GM12865 (cell line): ENCODE measurements at places on chromosomes 1 and 21.

DNA sequence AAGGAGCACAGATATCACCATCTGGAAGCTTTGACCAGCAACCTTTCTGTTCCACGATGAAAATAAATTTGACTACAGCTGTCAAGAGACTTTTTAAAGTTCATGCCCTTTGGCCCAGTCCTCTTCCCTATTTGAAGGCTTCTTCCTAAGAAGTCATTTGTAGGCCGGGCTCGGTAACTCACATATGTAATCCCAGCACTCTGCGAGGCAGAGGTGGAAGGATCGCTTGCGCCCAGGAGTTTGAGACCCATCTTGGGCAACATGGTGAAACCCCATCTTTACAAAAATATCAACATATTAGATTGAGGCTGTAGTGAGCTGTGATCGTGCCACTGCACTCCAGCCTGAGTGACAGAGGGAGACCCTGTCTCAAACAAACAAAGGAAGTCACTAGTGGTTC, 58.3 kb upstream of the IFFO2 start:
- DNase-seq: no peak

DNA sequence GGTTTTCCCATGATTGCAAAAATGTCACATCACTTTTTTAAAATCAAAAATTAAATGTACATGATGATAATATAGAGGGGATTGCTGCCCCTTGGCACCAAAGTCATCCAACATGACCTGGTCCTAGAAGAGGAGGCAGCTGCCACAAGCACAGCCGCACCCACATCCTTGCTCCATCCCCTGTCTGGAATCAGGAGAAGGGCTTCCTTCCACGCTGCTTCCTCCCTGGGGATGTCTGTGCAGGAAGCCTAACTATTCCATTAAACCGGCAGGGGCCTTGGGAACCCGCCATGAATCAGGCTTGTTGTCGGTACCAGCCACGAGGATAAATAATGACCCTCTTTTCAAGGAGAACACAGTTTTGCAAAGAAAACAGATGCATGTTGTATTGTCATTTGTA, 68.7 kb upstream of the AJAP1 start:
- no peak for DNase-seq

GRCh38 chr1:45566722-45567121, 16.1 kb downstream of the AKR1A1 start:
- DNase-seq: no peak

- no peak for DNase-seq
Observed at GRCh38 chr1:216140730-216141524, 282.3 kb downstream of the USH2A start.

DNA sequence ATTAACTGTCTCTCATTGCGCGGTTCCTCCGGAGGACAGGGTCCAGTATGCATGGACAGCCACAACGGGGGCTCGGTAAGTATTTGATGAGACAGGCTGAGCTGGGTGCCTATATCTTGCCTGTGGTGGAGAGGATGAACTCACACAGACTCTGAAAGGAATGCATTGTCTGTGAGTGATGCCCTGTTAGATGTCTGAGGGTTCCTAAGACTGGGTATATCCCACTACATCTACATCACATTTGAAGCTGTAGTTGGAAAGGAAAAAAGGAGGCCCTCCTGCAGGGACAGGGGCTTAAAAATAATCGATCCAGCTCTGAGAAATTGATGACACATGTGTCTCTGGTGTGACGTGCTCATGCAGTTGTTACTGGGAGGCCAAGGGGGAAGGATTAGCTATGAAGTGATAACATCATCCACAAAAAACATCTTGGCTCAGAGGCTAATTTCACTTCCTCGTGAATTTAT, 1.9 kb downstream of the ADARB1 start:
- no peak for DNase-seq

DNA sequence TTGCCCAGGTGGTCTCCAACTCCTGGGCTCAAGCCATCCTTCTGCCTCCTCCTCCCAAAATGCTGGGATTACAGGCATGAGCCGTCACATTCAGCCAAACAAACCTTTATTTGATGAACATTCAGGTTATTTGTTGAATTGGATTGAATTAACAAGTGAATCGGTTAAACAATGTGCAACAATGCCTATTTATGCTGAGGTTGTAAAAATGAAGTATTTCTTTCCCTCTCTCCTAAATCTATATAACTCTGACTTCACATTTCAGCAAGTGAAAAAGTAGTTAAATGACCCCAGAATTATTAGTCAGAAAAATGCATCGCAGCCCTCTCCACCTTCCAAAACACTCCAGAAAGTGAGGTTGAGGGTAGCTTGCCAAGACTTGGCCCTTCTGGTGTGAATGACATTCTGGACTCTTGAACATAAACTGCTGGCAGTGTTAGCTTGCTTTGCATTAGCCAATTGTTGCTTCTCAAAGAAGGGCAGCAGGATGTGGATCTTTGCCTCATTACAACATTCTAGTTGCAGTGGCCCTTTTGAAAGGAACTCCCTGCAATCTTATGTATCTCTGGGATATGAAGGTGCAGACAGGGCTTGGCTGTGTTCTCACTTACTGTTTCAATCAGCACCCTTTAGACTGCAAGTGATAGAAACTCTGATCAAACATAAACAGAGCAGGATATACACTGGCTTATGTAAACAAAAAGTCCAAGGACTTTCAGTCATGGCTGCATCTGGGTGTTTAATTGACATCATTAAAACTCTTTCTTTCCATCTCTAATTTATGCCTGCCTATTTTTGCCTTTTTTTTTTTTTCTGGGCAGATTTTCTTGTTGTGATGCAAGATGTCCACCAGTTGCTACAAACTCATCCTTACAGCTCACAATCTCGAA, 22.4 kb downstream of the EDN2 start:
- DNase-seq: no peak

DNA sequence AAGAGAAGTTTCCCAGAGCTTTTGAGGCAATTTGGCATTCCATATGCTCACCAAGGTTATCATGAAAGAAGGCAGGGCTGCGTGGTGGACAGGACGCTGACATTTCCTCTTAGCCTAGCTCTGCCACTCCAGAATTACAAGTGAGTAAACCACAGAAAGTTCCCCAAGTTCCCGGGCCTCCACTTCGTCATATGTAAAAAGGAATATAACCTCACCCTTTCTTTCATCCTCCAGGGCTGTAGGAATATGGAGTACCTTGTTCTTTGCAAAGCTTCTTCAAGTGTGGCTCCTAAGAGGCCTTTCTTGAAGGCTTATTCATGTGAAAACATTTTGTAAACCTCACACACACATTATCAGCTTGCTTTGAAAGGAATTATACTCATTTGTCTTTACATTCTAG, 210.2 kb downstream of the GREM2 start:
- no peak for DNase-seq

DNA sequence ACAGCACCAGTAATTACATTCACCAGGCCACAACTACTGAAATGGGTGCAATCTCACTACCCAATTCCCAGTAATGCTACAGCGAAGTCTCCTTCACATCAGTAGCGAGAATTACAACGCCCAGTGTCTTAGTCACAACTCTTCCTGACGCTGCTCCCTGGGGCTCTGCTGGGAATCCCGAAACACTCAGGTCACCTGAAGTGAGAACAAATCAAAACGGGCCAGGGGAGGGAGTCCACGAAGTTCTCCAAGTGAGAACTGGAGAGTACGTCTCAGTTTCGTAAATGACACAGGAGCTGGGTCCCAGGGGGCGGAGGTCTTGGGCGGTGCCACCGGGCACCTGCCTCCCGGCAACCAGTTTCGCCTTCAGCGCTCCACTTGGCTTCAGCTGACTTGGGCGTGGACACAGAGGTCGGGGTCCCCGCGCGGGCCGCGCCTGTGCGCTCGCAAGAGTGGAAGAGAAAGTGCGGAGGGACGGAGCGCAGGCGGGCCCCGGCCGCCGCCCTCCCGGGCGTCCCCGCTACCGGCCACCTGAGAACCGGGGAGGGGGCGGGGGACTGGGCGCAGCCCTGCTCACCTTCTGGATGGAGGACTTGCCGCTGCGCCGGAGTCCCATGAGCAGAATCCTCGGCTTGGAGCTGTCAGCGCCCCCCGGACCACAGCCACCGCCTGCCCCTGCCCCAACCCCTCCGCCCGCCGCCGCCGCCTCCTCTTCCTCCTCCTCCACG, 575 bp downstream of the RRAGC start:
- DNase-seq: peak; percentile 80
